Hematopoietic multipotent progenitor cell (in vitro differentiated cells): ENCODE measurements at places on chromosomes 5 and 9.

DNA sequence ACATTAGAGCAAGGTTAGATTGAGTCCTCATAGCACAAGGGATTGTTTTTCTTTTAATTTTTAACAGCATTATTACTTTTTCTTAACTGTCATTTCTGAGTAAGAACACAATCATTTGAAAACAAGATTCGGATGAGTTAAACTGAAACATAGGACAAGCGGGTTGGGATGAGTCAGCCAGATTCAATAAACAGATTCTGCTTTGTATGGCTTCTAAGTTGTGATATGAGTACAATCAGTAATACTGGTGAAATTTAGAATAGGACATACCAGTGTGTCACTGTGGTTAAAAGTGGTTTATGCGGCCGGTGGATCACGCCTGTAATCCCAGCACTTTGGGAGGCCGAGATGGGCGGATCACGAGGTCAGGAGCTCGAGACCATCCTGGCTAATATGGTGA is 364.3 kb upstream of the CDH10 start:
- DNase-seq: no peak

DNA sequence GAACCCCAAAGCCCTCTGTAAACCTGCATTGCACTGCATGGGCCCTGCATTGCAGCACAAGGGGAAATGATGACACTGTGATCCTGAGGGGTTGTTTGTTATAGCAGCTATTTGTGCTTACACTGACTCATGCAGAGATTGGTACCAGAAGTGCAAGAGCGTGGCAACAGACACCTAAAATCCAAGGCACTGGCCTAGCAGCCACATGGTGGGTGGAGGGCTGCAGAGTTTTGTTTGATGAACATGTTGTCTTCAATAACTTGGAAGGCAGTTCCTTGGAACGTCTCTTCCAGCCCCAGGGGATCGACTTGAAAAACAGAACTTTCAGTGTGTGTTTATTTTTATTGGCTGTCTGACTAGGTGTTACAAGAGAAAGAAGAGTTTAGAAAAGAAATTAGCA is 14.5 kb downstream of the FCN2 start:
- no peak for DNase-seq

GRCh38 chr9:35341585-35341984 is 148.3 kb upstream of the RUSC2 start:
- no peak for DNase-seq

DNA sequence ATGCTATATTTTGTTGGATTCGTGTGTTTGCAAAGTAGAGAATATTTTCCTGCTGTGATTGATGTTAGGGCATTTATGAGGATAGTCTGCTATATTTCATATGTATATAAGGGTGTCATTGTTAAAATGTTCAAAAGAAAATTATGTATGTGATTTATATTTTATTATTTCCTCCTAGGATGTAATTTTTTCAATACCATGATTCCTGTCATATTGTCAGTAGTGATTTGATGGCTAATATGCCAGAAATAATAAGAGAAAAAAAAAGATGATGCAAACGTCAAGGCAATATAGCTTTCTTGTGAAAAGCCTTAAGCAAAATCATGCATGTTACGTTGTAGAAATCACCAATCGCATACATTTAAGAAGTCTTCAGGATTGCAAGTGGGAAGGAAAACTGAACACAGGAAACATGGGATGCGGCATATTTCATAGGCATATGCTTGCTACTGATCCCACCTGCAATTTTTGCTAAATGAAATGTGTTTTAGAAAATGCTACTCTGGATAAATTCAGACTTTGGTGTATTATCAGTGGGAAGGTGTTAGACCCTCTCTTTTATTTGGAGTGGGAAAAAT is 224.5 kb downstream of the MAST4 start:
- no peak for DNase-seq

DNA sequence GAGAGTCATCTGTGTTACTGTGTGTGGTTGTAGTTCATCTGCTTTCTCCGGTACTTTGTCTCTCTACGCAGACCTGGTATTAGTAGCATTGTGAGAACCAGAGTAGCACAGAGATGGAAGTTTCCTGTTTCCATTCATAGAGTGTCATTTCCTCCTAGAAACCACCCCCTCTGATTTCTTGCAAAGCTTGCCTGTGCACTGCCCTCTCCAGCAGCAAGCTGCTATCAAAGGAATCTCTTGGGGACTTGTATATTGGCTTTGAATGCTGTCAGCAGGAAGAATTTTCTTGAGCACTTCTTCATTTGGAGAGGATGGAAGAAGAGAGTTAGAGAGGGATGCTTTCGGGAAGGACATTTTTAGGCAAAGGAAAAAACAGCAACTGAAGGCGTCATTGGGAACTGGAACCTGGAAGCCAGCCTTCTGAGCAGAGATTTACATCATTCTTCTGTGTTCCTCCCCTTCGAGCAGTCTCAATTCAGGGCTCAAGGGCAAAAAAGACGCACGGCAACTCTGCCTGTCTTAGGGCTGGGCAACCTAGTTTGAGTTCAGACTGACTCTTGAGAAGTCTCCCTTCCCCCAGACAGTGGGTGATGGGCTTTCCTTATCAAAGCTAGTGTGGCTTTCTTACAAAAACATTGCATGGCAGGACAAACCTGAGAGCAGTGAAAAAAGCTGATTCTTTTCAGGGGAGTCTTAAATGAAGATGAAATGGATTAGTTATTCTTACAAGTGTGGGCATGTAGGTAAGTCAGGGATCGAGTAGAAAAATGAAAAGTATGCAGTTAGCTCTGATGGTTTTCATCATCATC is 226.3 kb downstream of the AOPEP start:
- DNase-seq: no peak

DNA sequence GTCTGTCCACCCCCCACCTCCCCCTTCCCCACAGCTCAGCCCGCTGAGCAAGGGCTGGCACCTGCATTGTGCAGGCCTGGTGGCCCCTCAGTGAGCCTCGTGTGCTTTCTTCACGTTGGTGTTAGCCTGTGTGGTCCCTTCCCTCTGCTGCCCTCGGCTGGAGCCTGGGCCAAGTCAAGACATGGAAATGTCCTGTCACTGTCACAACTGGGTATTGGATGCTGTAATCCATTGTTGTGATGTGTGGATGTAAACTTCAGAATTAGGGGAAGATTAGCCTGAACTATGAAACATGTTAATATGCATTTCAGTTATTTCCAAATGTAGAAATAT is 103.9 kb downstream of the TRIO start:
- DNase-seq: no peak

DNA sequence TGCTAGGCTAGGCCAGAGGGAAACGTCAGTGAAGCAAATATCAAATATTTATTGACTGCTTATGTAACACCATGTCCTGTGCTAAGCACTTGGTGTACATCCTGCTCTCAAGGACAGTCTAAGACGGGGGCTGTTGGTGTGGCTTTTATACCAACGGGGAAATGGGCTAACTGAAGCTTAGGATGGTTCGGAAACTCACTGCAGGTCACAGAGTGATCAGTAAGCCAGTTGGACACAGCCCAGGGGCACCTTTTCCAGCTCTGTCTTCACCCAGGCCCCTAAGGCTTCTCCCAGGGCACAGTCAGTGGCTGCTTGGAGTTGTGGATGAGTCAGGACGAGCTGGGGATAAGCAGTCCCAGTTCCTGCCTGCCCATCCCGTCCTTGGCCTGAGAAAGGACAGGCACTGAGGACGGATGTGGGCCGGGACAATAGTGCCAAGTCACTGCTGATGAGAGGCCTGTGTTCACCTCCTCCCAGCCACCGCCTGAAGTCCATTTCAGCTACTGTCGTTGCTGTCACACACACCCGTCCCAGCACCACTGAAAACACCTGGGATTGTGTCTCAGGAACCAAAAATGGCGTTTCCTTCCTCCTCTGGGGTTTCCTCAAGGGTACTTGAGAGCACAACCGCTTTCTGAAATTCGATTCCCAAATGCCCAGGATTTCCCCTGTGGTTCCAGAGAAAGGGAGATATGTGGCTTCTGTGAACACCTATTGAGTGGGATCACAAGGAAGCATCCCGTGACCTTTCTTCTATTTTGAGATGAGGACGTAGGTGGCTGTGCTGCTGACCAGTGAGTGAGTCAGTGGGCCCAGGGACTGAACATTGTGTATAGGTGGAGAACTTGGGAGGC is 17.5 kb upstream of the SPRY4 start:
- no peak for DNase-seq

GRCh38 chr5:32278406-32278805 is 34.3 kb downstream of the MTMR12 start:
- DNase-seq: no peak

GRCh38 chr5:56873056-56873455 is 36.3 kb upstream of the SETD9 start:
- no peak for DNase-seq

- DNase-seq: no peak
These were observed 161.7 kb upstream of the RPS23 start for GRCh38 chr5:82439750-82440445.

DNA sequence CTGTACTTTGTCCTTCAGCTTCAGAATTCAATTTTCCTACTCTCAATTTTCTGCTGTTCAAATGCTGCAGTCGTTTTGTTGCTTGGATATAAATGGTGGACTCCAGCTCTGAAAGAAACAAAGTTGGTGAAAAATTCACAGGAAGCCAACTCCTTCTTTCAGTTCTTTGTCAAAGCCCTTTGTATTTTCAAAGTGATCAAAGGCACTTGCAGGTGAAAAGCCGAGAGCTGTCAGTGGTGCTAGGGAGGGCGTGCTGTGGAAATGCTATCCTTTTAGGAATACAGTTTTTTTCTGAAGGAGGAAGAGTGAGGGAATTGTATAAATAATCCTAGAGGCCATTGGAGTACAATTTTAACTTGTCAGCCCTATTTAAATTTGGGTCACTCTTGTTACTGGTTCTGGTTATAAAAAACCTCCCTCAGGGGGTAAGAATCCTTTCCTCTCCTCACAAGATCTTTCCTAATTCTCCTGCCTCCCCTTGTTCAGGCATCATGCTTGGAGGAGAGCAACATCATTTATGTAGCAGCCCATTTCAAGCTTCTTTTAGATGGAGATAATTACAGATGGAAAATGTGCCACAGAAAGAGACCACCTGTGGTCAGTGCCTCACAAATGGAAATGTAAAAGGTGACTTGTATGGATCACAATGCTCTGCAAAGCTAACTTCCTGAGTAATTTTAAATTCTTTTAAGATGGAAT is 62.5 kb upstream of the GHR start:
- DNase-seq: no peak

- no peak for DNase-seq
These were observed 107.2 kb upstream of the CKMT2 start for GRCh38 chr5:81125959-81126358.

GRCh38 chr5:1118738-1119137 is 6.9 kb upstream of the SLC12A7 start:
- DNase-seq: no peak

DNA sequence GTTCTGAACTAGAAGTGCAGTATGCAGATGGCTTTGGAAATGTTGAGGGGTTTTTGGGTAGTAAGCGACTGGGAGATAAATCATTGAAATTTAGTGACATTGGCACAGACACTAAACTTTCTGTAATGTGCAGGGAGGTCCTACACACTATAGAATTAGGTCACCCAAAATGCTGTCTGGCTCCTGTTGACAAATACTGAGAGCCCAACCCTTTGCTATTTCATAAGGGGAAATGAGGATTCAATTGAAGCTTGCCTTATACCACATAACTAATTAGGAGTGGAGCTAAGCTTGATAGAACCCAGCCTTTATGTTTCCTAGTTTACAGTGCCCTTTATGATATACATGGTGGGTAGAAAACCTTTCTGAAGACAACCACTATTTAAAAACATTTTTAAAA is 22.6 kb downstream of the HMGXB3 start:
- DNase-seq: no peak

DNA sequence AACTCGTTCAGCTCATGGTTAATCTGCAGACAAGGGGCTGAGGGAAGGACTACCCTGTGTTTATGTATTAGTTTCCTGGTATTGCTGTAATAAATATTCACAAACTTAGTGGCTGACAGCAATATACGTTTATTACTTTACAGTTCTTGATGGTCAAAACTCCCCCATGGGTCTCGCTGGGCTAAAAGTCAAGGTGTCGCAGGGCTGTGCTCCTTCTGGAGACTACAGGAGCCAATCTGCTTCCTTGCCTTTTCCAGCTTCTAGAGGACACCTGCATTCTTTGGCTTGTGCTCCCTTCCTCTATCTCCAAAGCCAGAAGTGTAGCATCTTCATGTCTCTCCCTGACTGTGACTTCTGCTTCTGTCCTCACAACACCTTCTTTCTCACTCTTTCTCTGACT is 653.8 kb upstream of the RIOK2 start:
- no peak for DNase-seq

DNA sequence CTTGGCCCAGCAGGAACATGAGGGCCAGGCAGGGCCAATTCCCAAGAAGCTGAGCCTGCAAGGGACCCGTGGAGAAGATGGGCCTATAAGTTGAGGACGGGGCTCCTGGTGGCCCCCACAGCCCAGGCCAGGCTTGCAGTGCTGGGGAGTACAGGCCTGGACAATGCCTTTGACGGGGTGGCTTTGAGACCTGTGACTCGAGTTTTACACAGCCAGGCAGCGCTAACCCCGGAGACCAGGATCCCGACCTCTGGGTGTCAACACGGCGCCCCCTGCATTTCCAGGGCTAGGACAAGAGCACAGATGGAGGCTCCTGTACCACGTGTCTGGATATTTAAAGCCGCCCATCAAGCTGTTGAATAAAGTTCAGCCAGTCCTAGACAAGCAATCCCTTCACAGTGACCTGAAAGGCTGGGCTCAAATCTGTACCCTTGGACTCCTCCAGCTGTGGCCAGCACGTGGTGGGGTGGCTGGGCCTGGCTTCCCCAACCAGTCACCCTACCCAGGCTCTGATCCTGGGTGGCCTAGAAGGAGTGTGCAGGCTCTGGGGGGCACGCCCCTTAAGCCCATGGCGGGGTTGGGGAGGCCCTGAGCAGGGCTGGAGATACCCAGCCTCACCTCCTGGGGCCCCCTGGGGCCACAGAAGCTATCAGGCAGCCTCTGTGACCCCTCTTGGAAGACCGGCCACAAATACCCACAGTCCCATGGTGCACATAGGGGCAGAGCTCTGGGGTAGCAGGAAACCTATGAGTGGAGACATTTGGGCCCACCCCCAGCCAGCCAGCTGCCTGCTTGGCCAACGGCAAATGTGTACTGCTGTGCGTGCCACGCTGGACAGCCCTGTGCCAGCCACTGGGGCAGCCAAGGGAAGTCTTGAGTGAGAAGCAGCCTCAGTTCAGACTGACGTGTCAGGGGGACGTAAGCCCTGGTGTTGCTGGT is 88.7 kb downstream of the NTNG2 start:
- no peak for DNase-seq
